Gastrocnemius medialis (tissue), 4 donors: ENCODE measurements at places on chromosomes 1 and 21. TPM values are rescaled to one million over a fixed set of nuclear protein-coding genes. Genes with fewer than 3 reads are reported as not detected.

UBE2J2 gene
- 31.3 TPM for total RNA-seq

- no peak for DNase-seq
These were observed 39.5 kb upstream of the ST6GALNAC3 start for GRCh38 chr1:76035053-76035452.

- DNase-seq, result no peak
These were observed 507.6 kb downstream of the PTPRU start for GRCh38 chr1:29743931-29744330.

DNA sequence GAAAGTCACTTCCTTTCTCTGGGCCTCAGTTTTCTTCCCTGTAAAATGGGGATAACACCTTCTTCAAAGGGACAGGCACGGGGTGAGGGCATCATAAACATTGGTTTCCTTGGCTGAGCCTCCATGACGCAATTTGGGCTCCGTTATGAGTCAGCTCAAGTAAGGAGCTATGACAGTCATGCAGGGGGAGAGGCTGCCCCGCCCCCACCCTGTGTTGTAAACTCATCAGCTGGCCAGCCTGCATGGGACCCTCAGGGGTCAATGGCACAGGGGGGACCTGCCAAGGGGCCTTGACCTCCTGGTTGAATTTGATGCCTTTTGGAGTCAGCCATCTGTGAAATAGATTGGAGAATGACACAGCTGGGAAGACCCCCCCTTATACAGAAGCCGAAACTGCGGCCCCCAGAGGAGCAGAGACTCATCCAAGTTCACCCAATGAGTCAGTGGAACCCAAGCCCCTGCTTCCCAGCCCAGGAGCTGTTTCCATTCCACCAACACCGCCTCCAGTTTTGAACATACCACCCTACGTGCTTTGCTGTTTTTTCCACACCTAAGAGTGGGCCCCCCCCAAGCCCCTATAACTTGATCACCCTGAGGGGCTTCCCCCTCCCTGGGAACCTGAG lies 36.8 kb upstream of the RUNX3 start:
- no peak for DNase-seq

DNA sequence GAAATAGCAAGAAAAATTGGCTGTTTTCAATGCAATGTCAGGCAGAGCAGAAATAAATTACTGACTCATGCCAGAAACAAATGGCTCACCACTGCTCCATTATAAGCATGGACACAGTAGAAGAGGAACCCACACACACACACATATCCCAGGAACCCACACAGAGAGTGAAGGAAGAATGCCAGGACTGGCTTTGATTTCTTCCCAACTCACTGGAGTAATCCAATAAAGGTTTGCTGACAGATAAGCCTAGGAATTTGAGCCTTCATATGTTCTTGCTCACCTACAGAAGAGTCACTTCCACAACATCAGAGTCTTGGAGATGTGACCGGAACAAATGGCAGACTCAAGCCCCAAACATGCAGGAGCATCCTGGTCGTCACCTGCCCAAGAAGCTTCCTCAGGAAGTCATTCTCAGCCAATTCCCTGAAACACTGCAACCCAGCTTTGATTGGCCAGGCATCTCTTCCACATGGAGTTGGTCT lies 2.2 kb downstream of the SH3BP5L start:
- no peak for DNase-seq

- DNase-seq, result no peak
These were observed 48.0 kb upstream of the ACOT11 start for GRCh38 chr1:54500107-54500431.

PDE4DIP gene
- total RNA-seq, result 1,712 TPM
